Activated T-cell treated with anti-CD3 and anti-CD28 coated beads for 48 hours (primary cell): ENCODE measurements at places on chromosomes 4 and X.

DNA sequence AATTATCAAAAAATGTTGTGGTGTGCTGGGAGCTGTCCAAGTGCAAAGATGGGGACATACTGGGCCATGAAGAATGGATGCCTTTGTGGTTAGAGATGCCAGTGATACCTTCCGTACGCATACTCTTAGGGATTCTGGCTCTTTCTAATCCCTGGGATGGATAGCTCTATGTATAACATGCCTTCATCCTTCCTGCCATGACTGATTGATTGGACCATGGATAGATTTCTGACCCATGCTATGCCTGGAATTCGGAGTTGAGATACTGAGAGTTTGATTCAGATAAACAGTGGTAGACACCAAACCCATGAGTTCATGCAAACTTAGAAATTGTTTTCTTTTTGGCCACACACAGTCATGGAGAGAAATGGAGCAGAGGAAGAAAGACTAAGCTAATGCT, 147.2 kb upstream of the WDFY3 start:
- no peak for DNase-seq

GRCh38 chrX:118115953-118116712, 477 bp downstream of the KLHL13 start:
- DNase-seq = peak; percentile 1

GRCh38 chr4:1789552-1789951, 3.5 kb upstream of the FGFR3 start:
- DNase-seq = no peak

DNA sequence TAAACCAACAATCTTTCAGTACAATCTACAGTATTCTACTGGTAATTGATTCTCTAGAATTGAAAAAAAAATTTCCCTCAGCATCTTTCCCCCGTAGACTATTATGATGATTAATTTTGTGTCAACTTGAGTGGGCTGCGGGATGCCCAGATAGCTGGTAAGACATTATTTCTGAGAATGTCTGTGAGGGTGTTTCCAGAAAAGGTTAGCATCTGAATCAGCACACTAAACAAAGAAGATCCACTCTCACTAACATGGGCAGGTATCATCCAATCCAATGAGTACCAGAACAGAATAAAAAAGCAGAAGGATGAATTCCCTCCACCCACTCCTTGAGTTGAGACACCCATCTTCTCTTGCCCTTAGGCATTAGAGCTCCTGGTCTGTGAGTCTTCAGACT, 186.1 kb upstream of the MAB21L2 start:
- peak; percentile 5 for DNase-seq

DNA sequence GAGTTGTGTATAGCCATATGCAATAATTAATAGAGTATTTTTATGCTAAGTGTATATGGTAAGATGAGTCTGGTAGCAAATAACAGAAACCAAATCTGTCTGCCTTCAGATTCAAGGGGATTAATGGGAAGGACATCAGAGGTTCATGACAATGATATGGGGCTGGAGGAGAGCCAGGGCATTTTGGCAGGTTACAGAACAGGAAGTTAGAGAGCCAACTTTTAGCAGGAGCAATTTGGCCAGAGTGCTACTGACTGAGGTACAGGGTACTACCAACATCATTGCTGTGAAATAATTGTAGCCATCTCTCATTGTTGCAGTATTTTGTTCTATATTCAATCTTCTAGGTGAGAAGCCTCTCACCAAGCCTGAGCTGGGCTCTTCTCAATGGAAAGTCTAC, 210.9 kb upstream of the FAM47A start:
- no peak for DNase-seq

DNA sequence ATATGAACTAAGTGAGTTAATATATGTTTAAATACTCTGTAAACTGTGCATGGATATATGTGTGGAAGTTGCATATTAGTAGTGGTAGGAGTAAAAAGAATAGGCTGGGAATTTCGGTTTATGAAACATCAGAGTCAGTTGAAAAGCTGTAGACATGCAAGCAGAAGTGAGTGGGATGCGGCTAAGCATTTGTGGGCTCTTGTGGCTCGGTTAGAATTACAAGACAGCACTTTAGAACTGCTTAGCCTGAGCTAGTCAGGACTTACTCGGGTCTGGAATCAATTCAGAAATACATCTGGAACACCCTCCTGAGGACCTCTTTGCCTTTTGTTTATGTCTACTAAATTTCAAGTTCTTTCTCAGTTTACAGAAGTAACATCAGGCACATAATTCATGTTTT, 93.6 kb downstream of the AFF2 start:
- no peak for DNase-seq
